ENCODE measurements at places on chromosomes 7 and 10. TPM values are rescaled to one million over a fixed set of nuclear protein-coding genes. Genes with fewer than 3 reads are reported as not detected.

Gene MRC1
- not detected for total RNA-seq

- peak overlapping the region; percentile 85 for H3K4me3 ChIP-seq
- H3K4me1 ChIP-seq = peaks cover 64% of the 10 kb centered on the region
- H3K27me3 ChIP-seq = no peaks in the 10 kb centered on the region
- DNase-seq = peak; percentile 81
- peak overlapping the region; percentile 98 for H3K27ac ChIP-seq
These were observed 30.8 kb upstream of the AP5Z1 start for GRCh38 chr7:4744391-4745264.

Gene ZNF438
- total RNA-seq = 6.5 TPM

Gene MAT1A
- total RNA-seq = not detected

Gene CTAGE8
- total RNA-seq = 1.4 TPM

Data from activated CD4-positive, alpha-beta memory T cell treated with anti-CD3 and anti-CD28 coated beads, Interleukin-2, amount 10 ng/mL, durations not matched to agents 7 days and 5 days (primary cell).